ENCODE measurements at places on chromosomes 7 and 10.

GRCh38 chr10:12617191-12618175 is 268.1 kb downstream of the CAMK1D start:
- DNase-seq = no peak

- no peak for DNase-seq
Observed at GRCh38 chr7:128075242-128076095, 44.2 kb upstream of the LRRC4 start.

GRCh38 chr10:100531761-100532160 is 2.1 kb upstream of the NDUFB8 start:
- DNase-seq = no peak

DNA sequence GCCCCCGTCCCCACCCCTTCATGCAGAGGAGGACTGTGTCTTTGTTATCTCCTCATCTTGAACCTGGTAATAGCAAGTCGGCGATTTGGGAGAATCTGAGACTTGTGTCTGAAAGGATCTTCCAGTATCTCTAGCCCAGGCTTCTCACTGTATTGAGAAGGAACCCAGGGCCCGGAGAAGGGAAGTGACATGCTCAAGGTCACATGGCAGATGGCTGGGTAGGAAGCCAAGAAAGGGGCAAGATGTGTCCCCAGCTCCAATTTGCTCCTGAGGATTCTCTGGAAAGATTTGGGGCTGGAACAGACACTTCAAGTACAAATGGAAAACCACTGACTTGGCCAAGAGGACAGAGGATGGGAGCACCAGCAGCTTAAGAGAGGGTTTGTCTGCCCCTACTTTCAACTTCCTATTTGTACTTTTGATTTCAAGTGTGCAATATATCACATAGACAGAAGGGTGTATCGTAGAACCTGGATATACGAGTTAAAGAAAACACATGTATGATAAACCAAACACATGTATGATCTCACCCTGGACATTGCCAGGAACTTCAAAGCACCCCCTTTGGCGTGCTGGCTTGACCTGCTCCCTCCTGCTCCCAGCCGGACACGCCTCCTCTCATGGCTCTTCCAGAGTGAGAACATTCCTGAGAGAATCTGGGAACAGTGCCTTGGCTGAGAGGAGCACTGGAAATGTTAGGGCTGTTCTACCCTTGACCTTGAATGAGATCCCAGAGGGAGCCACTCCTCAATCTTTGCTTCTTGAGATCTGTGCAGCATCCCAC is 79.7 kb downstream of the CDH23 start:
- no peak for DNase-seq
